T-helper 17 cell (primary cell): ENCODE measurements at places on chromosomes 2 and 18.
A peak's percentile ranks its signal among the peaks of the same experiment; 100 is the strongest.

DNA sequence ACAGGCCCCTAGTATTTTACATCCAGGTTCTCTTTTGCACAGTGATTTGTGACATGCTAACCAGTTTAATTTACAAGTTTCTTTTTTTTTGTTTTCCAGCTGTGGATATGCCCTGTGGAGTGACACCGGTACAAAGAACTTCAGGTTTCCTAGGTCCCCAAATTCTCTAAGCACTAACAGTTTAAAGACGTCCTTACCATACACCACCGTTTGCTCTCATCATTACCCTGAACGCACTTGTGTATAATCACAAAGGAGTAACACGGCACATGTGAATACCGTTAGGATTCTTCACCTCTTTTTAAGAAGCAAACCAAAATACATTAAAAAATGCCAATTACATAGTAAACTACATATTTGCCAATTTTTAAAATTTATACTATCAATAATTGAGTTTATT lies 853 bp downstream of the LANCL1 start:
- H3K4me3 ChIP-seq, result peak overlapping the region; percentile 97
- no peaks in the 10 kb centered on the region for H3K27me3 ChIP-seq
- peaks cover 38% of the 10 kb centered on the region for H3K4me1 ChIP-seq
- peaks cover 5% of the 10 kb centered on the region for H3K36me3 ChIP-seq
- no peak for DNase-seq
- peak overlapping the region; percentile 97 for H3K27ac ChIP-seq

DNA sequence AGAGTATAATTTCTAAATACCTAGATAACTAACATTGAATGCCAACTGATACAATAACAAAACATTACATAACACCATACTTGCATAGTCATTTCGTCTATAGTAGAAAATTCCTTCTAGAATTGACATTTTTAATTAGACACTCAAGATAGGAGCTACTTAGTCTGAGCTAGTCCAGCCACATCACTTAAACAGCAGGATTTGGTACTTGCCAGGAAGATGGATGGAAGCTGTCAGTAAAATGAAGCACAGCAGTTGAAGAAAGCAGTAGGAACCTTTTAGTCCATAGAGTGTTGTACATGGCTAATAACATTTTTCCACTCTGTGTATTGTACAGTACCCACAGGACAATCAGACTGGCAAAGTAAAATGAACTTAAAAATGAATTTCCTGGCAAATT lies 372.0 kb downstream of the GALNT13 start:
- no peak for DNase-seq
- H3K27ac ChIP-seq, result no peak overlapping the region
- H3K4me3 ChIP-seq, result no peak overlapping the region

DNA sequence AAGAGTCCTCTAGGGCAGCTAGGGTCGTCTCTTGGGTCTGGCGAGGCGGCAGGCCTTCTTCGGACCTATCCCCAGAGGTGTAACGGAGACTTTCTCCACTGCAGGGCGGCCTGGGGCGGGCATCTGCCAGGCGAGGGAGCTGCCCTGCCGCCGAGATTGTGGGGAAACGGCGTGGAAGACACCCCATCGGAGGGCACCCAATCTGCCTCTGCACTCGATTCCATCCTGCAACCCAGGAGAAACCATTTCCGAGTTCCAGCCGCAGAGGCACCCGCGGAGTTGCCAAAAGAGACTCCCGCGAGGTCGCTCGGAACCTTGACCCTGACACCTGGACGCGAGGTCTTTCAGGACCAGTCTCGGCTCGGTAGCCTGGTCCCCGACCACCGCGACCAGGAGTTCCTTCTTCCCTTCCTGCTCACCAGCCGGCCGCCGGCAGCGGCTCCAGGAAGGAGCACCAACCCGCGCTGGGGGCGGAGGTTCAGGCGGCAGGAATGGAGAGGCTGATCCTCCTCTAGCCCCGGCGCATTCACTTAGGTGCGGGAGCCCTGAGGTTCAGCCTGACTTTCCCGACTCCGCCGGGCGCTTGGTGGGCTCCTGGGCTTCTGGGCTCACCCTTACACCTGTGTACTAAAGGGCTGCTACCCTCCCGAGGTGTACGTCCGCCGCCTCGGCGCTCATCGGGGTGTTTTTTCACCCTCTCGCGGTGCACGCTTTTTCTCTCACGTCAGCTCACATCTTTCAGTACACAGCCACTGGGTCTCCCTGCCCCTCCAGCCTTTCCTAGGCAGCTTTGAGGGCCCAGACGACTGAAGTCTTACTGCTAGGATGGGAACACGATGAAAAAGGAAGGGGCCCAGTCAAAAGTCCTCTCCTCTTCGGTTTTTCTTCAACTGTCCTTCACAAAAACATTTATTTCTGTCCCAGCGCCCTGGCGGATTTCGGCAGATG lies 8.1 kb downstream of the SIX2 start:
- no peak overlapping the region for H3K27ac ChIP-seq
- peaks cover 17% of the 10 kb centered on the region for H3K4me1 ChIP-seq
- peaks cover 6% of the 10 kb centered on the region for H3K36me3 ChIP-seq
- DNase-seq, result no peak
- peaks cover 95% of the 10 kb centered on the region for H3K27me3 ChIP-seq

DNA sequence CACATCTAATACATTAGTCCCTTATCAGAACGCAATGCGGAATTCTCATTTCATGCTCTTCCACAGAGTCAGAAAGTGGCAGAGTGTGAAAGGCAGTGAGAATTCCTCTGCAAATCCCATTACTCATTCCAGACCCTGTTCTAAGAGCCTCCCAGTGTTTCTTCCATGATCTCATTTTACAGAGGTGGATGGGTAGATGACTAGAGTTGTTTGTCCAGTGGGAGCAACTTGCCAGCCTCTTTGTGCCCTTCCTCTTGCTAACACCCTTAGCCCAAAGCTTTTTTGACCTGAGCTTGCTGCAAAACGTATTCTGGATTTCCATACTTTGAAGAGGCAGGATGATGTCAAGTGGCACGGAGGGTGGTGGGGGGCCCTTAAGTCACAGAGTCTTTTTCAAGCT lies 467.7 kb upstream of the RGPD4 start:
- no peak overlapping the region for H3K27ac ChIP-seq
- H3K4me3 ChIP-seq, result no peak overlapping the region
- no peaks in the 10 kb centered on the region for H3K27me3 ChIP-seq
- no peaks in the 10 kb centered on the region for H3K4me1 ChIP-seq
- H3K36me3 ChIP-seq, result no peaks in the 10 kb centered on the region
- DNase-seq, result no peak

- H3K27ac ChIP-seq, result no peak overlapping the region
- H3K36me3 ChIP-seq, result no peaks in the 10 kb centered on the region
- DNase-seq, result no peak
Observed at GRCh38 chr2:176063958-176064357, 19.8 kb downstream of the EVX2 start.

- no peak for DNase-seq
- peaks cover 5% of the 10 kb centered on the region for H3K4me1 ChIP-seq
- H3K4me3 ChIP-seq, result no peak overlapping the region
- H3K27me3 ChIP-seq, result no peaks in the 10 kb centered on the region
- peak overlapping the region; percentile 98 for H3K27ac ChIP-seq
- H3K36me3 ChIP-seq, result no peaks in the 10 kb centered on the region
Observed at GRCh38 chr2:189763908-189764661, 1.5 kb upstream of the OSGEPL1 start.

DNA sequence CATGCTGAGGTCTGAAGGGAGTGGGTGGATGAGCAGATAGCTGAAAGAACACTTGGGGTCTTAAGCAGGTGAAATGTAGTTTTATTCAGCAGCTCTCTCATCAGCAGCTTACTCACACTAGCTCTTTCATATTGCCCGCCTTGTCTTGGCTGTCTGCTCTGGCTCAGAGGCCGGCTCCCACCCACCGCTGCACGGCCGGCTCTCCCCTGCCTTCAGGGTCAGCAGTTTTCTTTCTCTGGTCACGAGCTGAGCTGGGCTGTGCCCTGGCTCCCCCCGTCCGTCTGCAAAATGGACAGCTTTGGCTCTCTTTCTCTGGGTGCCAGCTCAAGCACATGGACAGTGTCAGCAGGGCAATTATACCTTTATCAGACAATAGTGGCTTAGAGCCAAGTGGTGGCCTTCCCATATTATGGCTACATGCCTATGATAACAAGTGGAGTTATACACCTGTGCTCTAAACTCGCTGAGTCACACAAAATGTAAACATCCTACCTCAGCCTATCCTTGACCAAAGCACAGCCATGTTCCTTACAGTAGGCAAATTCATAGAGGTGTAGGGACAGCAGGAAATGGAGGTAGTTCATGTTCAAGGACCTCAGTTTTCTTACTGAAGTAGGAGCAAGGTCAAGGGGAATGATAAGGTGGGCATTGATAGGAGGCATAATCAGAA lies 224.8 kb downstream of the SOCS6 start:
- H3K27ac ChIP-seq, result no peak overlapping the region
- peaks cover 4% of the 10 kb centered on the region for H3K27me3 ChIP-seq
- no peaks in the 10 kb centered on the region for H3K4me1 ChIP-seq
- no peak overlapping the region for H3K4me3 ChIP-seq
- H3K36me3 ChIP-seq, result no peaks in the 10 kb centered on the region

DNA sequence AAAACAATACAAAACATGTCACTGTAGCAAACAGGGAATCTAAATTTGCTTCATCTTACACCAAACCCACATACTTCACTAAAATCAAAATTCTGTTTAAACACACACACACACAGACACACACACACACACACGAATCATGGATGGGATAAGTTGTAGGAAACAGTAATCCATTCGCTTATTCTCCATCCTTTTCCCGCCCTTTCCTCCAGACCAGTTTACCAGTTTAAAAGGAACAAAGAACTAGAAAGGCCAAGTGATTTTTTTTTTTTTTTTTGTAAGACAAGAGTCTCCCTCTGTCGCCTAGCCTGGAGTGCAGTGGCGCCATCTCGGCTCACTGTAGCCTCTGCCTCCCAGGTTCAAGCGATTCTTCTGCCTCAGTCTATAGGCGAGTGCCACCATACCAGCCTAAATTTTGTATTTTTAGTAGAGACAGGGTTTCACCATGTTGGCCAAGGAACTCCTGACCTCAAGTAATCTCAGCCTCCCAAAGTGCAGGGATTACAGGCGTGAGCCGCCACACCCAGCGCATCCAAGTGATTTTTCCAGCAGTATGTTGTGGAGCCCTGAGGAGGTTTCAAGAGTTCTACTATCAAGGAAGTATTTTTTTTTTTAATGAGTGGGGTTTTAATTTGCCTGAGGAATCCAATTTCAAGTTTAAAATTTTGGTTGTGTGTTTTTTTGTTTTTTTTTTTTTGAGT lies 5.7 kb downstream of the PSME4 start:
- peaks cover 6% of the 10 kb centered on the region for H3K36me3 ChIP-seq
- peaks cover 65% of the 10 kb centered on the region for H3K4me1 ChIP-seq
- H3K27ac ChIP-seq, result peak overlapping the region; percentile 45

GRCh38 chr2:45404807-45405297 lies 206.2 kb downstream of the SRBD1 start:
- no peak overlapping the region for H3K27ac ChIP-seq
- no peak for DNase-seq
- H3K4me1 ChIP-seq, result no peaks in the 10 kb centered on the region

- peaks cover 4% of the 10 kb centered on the region for H3K4me1 ChIP-seq
- DNase-seq, result no peak
- H3K27ac ChIP-seq, result peak overlapping the region; percentile 85
- H3K36me3 ChIP-seq, result no peaks in the 10 kb centered on the region
- no peak overlapping the region for H3K4me3 ChIP-seq
- no peaks in the 10 kb centered on the region for H3K27me3 ChIP-seq
Observed at GRCh38 chr2:55061523-55062344, 11.5 kb upstream of the RTN4 start.

- no peak for DNase-seq
- H3K4me1 ChIP-seq, result peaks cover 5% of the 10 kb centered on the region
- H3K4me3 ChIP-seq, result no peak overlapping the region
Observed at GRCh38 chr18:12397793-12398192, 9.9 kb upstream of the PRELID3A start.

DNA sequence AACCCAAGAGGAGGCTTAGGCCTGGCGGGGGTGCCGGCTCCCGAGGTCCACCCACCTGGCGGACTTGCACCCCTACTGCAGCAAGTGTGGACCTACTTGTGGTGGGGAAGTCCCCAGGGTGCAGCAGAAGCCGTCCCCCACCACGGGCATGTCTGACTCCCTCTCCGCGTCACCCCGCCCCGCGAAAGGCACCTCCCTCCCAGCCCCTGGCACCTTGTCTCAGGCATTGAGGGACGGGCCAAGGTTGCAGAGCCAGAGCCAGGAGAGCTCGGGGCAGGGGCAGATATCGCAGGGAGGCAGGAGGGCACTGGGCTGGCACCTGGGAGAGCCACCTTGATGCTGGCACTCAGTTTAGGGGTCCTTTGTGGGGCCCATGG lies 19.0 kb downstream of the CROCC2 start:
- no peak for DNase-seq
- H3K4me3 ChIP-seq, result no peak overlapping the region
- no peaks in the 10 kb centered on the region for H3K36me3 ChIP-seq
- peaks cover 2% of the 10 kb centered on the region for H3K4me1 ChIP-seq
- H3K27me3 ChIP-seq, result peaks cover 13% of the 10 kb centered on the region
- H3K27ac ChIP-seq, result no peak overlapping the region

DNA sequence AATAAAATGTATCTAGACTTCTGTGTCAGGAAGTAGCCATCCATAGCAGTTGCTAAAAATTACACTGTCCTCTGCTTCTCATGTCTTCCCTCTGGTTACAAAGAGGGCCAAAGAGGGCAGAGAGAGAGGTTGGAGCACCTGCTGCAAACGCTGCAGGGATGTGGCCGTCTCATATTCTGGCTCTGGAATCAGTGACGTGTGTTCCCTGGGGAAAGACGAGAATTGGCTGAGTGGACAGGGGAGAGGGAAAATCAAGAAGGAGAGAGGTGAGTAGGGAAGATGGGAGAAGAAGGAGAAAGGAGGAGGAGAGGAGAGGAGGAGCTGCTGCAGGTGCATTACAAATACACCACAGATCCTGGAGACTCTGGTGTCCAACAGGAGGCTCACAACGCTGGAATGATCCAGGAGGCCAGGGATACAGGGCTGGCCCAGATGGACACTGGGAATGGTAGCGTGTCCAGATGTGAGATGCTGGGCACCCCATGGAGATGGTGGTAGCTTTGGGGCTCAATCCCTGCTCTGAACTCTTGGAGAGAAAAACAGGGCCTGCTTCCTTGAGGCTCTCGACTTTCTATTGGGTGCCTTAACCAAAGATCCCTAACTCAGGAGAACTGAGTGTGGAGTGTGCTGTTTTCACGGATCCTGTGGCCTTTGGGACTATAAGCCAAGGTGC lies 118.4 kb upstream of the PXDN start:
- H3K27ac ChIP-seq, result no peak overlapping the region
- DNase-seq, result no peak
- H3K27me3 ChIP-seq, result peaks cover 67% of the 10 kb centered on the region
- H3K4me3 ChIP-seq, result no peak overlapping the region
- H3K4me1 ChIP-seq, result peaks cover 3% of the 10 kb centered on the region
- peaks cover 4% of the 10 kb centered on the region for H3K36me3 ChIP-seq

GRCh38 chr18:61844726-61845125 lies 48.1 kb downstream of the RNF152 start:
- DNase-seq, result no peak
- no peaks in the 10 kb centered on the region for H3K4me1 ChIP-seq
- H3K27me3 ChIP-seq, result peaks cover 34% of the 10 kb centered on the region
- no peak overlapping the region for H3K4me3 ChIP-seq
- H3K36me3 ChIP-seq, result peaks cover 5% of the 10 kb centered on the region
- no peak overlapping the region for H3K27ac ChIP-seq

GRCh38 chr2:110675679-110676078 lies 2.2 kb downstream of the BUB1 start:
- no peak for DNase-seq
- peak overlapping the region; percentile 72 for H3K27ac ChIP-seq
- peaks cover 5% of the 10 kb centered on the region for H3K36me3 ChIP-seq
- H3K27me3 ChIP-seq, result no peaks in the 10 kb centered on the region
- H3K4me3 ChIP-seq, result no peak overlapping the region
